ENCODE measurements at places on chromosomes 3 and 15. TPM values are rescaled to one million over a fixed set of nuclear protein-coding genes. Genes with fewer than 3 reads are reported as not detected.
A peak's percentile ranks its signal among the peaks of the same experiment; 100 is the strongest.

GRCh38 chr3:142027300-142027699 is 122.0 kb downstream of the TFDP2 start:
- H3K4me1 ChIP-seq = peaks cover 19% of the 10 kb centered on the region
- H3K36me3 ChIP-seq = peaks cover 4% of the 10 kb centered on the region
- no peak overlapping the region for H3K27ac ChIP-seq
- H3K4me3 ChIP-seq = peak overlapping the region; percentile 77
- no peak for DNase-seq

DNA sequence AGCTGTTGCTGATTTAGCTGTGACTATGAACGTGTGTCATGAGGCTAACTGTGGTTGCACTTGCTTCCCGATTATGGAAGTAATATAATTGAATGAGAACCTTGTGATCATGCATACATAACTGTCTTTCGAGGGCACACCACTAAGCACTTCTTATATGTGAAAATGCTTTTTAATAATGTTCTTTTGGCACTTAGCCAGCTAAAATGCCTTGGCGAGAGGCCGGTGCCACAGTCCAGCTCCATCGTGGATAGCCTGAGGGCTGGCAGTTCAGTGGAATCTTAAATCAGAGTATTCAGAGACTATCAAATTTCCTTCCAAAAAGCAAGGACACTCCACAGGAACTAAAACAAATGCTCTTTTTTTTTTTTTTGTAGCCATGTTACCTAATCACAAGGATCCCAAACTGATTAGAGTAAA is 161.6 kb upstream of the FRMD4B start:
- no peak overlapping the region for H3K4me3 ChIP-seq
- H3K36me3 ChIP-seq = no peaks in the 10 kb centered on the region

The PLSCR5 gene
- not detected for total RNA-seq

GRCh38 chr3:11953350-11953749 is 50.8 kb upstream of the SYN2 start:
- no peak overlapping the region for H3K27ac ChIP-seq
- peaks cover 3% of the 10 kb centered on the region for H3K27me3 ChIP-seq
- H3K4me1 ChIP-seq = no peaks in the 10 kb centered on the region
- no peak for DNase-seq

DNA sequence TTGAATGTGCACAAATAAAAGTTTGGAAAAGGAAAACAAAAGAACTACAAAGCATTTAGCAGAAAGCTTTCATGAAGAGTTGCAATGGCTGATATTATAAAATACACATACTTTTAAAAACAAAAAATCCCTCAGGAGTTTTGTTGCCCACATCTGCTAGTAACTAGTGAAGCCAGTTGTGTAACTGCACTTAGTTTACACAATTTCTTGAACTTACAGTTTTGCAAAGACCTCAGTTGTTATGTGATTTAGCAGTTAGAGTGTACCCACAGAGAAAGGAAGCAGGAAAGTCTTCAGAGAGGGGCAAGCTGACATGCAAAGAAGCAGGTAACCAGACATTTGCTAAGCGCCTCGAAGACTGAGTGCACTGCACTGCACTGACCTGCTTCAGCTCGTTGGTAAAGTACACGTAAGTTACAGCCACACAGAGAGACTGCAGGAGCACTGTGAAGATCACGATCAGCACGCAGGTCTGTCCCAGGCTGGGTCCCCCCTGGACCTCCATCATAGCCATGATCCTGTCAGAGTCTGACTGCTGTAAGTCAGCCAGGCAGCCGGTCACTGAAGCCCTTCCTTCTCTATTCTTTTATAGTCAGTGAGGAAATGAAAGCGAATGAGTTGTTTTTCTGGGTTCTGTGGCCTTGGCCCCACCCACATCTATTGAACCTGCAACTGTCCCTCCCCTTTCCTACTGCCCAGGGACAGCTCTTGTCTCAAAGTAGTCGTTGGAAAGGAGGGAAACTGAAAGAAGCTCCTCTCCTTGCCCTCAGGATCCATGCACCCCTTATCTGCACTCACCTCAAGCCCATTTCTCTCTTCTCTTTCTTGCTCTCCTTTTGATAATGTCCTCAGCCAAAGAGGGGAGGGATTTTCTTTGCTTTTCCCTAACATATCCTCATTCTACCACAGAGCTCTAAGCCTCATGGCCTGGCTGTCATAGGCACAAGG is at the start of gene TNFSF10:
Gene TNFSF10 (minus strand): TSS at position 560 of the 948 bp plus-strand sequence. CDS start 46 bp downstream, at position 514.
- H3K27me3 ChIP-seq = no peaks in the 10 kb centered on the region
- peaks cover 3% of the 10 kb centered on the region for H3K36me3 ChIP-seq
- peak within 1 kb of the TSS; percentile 93 for H3K27ac ChIP-seq
- peak; percentile 46 for DNase-seq

- H3K27me3 ChIP-seq = no peaks in the 10 kb centered on the region
- H3K4me3 ChIP-seq = no peak overlapping the region
- DNase-seq = no peak
- no peaks in the 10 kb centered on the region for H3K4me1 ChIP-seq
Measured at GRCh38 chr15:62788224-62788623, 254.3 kb upstream of the TPM1 start.

- peak overlapping the region; percentile 100 for H3K27ac ChIP-seq
- H3K36me3 ChIP-seq = peaks cover 74% of the 10 kb centered on the region
- H3K27me3 ChIP-seq = no peaks in the 10 kb centered on the region
- peak overlapping the region; percentile 97 for H3K4me3 ChIP-seq
Measured at GRCh38 chr15:92900731-92901071, 577 bp downstream of the CHD2 start.

The GLDN gene
- total RNA-seq = not detected

DNA sequence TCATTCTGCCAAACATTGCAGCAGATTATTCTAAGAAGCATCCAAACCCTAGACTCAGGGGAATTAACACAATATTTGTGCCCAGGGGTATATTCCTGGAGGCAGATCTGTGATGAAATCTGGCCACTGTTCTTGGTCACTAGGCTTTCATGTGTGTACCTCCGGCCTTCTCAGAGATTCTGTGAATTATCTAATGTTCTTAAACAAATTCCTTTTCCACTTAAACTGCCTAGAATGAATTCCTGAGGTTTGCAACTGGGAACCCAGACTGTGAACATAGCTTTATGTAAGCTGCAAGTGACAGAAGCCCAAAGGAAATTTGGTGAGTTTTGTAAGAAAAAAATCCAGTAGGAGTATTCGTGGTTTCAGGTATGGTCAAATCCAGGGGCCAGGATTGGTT is 20.7 kb upstream of the CTNNB1 start:
- no peak overlapping the region for H3K27ac ChIP-seq
- H3K4me3 ChIP-seq = no peak overlapping the region
- no peak for DNase-seq
- no peaks in the 10 kb centered on the region for H3K36me3 ChIP-seq

The CHAC1 gene
- 22.3 TPM for total RNA-seq

The HCLS1 gene
- total RNA-seq = 440 TPM

The WDR93 gene
- total RNA-seq = 0.16 TPM

DNA sequence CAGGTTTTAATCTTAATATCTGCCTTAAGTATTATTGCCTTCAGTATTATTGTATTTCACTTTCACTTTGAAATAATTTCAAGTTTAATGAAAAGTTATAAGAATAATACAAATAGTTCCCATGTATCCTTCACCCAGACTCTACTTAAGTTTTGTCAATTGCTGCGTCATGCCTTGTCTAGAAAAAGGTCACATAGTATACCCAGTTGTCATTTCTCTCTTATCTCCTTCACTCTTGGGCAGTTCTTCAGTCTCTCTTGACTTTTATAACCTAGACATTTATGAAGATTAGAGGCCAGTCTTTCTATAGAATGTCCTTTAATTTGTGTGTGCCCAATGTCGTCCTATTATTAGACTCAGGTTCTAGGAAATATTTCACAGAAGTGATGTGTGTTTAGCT is 367.7 kb downstream of the LSAMP start:
- no peaks in the 10 kb centered on the region for H3K4me1 ChIP-seq
- no peak overlapping the region for H3K27ac ChIP-seq
- no peak overlapping the region for H3K4me3 ChIP-seq
- DNase-seq = no peak
- H3K27me3 ChIP-seq = no peaks in the 10 kb centered on the region
- H3K36me3 ChIP-seq = no peaks in the 10 kb centered on the region

DNA sequence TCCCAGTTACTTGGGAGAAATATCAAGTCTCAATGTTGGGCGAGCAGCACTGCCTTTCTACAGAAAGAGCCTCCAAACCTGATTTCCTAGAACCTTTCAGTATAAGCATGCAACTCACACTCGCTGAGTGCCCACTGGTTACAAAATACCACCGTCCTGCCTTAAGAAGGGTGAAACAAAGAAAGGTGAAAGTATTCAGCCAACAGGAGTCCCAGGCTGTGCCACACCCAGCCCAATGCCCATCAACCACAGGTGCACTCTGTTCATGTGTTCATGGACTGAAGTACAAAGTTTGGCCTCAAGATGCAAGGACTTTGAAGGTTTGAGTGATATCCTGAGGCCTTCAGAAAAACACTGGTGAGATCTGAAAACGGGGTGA is 34.0 kb downstream of the IL17RD start:
- no peaks in the 10 kb centered on the region for H3K36me3 ChIP-seq
- peaks cover 14% of the 10 kb centered on the region for H3K27me3 ChIP-seq
- no peaks in the 10 kb centered on the region for H3K4me1 ChIP-seq
- no peak for DNase-seq
- H3K27ac ChIP-seq = no peak overlapping the region

DNA sequence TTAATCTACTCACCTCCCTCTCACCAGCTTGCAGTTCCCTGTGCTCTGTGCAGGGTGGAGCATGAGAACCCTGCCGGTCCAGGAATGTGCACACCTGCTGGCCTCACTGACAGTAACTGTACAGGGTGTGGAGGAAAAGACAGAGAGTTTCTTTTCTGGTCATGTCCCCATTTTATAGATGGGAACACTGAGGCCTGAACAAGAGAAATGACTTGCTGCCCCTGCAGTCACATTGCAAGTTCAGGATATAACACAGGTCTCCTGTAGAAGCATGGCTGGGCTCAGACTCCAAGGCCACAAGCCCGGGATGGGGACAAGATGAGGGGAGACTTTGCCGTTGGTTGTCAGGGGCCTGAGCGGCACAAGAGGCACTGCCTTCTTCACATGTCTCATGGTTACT is 23.3 kb downstream of the SLC28A1 start:
- no peak overlapping the region for H3K4me3 ChIP-seq
- H3K27ac ChIP-seq = no peak overlapping the region
- no peaks in the 10 kb centered on the region for H3K36me3 ChIP-seq

DNA sequence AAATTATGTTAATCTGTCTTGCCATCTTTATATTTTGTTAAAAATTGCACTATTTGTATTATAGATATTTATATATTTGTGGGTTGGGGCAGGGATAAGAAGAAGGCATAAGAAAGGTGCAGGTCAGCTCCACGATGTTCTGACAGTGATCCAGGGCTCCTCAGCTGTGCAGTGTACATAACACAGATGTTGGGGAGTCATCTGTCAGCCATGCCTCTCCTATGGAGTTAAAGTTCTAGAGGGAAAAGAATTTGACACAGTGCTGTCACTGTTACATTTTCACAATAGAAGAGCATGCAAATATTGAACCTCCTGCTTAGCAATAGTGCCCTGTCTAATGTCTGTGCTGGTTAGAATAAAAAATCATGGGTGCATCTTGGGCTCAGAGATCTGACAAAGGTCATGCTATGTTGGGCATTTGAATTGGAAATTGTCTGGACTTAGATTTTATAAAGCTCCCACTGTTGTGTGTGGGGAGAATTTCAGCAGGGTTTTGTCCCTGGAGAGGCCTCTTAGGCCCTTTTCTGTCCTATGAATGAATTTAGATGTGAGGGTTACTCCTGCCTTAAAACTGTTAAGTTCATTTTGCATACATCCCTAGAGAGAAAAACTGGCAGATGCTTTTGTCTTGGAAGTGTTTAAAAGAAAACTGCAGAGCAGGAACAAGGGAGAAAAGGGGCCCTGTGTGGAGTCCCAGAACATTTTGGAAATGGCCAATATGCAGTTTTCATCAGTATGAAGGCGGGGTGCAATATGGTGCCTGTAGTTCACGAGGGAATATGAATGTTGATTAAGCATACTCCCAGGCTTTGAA is 20.4 kb downstream of the CDIN1 start:
- no peaks in the 10 kb centered on the region for H3K27me3 ChIP-seq
- H3K4me3 ChIP-seq = no peak overlapping the region
- H3K36me3 ChIP-seq = peaks cover 2% of the 10 kb centered on the region
- H3K27ac ChIP-seq = no peak overlapping the region
- no peak for DNase-seq

DNA sequence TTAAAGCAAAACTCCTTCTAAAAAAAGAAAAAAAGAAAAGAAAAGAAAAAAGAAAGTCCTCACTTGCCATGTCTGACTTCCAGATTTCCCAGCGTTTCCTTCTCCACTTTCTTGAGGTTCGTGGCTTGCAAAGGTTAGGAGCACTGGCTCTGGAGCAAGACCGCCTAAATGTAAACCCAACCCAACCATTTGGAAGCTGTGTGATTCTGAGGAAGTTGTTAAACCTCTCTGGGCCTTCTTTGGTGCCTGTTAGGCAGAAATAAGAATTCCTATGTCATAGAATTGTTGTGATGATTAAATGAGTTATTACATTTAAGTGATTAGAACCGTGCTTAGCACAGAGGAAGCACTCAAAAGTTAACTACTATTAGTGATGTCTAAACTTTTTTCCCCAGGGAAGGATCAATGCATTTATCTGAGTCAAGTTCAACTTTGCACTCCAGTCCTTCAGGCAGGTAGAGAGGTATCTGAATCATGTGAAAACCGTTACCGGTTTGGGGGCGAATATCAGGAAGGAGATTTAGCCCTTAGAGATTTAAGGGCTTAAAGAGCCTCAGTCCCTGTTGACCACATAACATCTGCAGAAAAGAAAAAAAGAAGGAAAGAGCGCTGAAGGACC is 78.3 kb upstream of the HES1 start:
- no peak for DNase-seq
- peaks cover 20% of the 10 kb centered on the region for H3K4me1 ChIP-seq
- H3K4me3 ChIP-seq = peak overlapping the region; percentile 80
- H3K36me3 ChIP-seq = no peaks in the 10 kb centered on the region
- peak overlapping the region; percentile 53 for H3K27ac ChIP-seq

GRCh38 chr3:120094776-120095225 is 554 bp upstream of the GSK3B start:
- H3K36me3 ChIP-seq = peaks cover 23% of the 10 kb centered on the region
- no peak overlapping the region for H3K4me3 ChIP-seq
- peaks cover 12% of the 10 kb centered on the region for H3K4me1 ChIP-seq
- no peaks in the 10 kb centered on the region for H3K27me3 ChIP-seq
- DNase-seq = no peak
- no peak overlapping the region for H3K27ac ChIP-seq

DNA sequence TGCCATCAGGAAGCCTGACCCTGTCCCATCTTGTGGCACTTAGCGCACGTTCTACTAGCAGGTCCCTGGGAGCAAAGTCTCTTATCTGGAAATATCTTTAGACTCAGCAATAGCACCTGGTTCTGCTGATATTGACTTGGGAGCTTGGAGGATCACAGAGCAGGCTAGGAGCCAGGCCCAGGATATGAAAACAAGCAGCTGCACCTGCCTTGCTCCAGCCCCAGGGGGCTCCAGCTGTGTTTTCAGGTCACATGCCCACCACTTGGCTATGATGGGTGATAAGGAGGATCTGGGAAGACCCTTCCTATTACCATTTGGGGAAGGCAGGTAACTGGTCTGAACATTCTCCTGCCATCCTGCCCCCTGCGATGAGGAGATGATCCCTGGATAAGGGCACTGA is 87.8 kb downstream of the C3orf70 start:
- H3K27me3 ChIP-seq = no peaks in the 10 kb centered on the region
- no peak overlapping the region for H3K4me3 ChIP-seq
- H3K4me1 ChIP-seq = no peaks in the 10 kb centered on the region
- DNase-seq = no peak
- no peak overlapping the region for H3K27ac ChIP-seq

All from activated B cell treated with CpG ODN at 0.5 μM for 24 hours (primary cell).